ENCODE measurements at places on chromosomes 5 and 9. TPM values are rescaled to one million over a fixed set of nuclear protein-coding genes. Genes with fewer than 3 reads are reported as not detected.

The PLEKHG4B gene
- total RNA-seq, result not detected

The GDA gene
- total RNA-seq, result under 0.01 TPM

The ADAMTS6 gene
- 23.5 TPM for total RNA-seq

The SNX18 gene
- total RNA-seq, result 36.7 TPM

The TRPM3 gene
- total RNA-seq, result 10.9 TPM

The ADAMTS2 gene
- total RNA-seq, result 36.5 TPM

The SLC34A1 gene
- not detected for total RNA-seq

The SLC2A6 gene
- total RNA-seq, result 14.3 TPM

The GAS1 gene
- 5.5 TPM for total RNA-seq

The TSSK1B gene
- total RNA-seq, result 0.13 TPM

The NEURL1B gene
- total RNA-seq, result 3.4 TPM

The IL5 gene
- not detected for total RNA-seq

The SLC23A1 gene
- not detected for total RNA-seq

The CLTB gene
- 185 TPM for total RNA-seq

The CDH6 gene
- total RNA-seq, result 44.7 TPM

The EQTN gene
- not detected for total RNA-seq

The PCDHA9 gene
- 0.06 TPM for total RNA-seq

The WWC1 gene
- total RNA-seq, result 0.66 TPM

The DAB2 gene
- total RNA-seq, result 249 TPM

The ASPN gene
- 19.8 TPM for total RNA-seq

The SUSD3 gene
- not detected for total RNA-seq

The CETN3 gene
- total RNA-seq, result 13.5 TPM

The CAMK2A gene
- total RNA-seq, result under 0.01 TPM
